SW 1271 (cell line): ENCODE measurements at places on chromosomes 1 and 21.
A peak's percentile ranks its signal among the peaks of the same experiment; 100 is the strongest.

DNA sequence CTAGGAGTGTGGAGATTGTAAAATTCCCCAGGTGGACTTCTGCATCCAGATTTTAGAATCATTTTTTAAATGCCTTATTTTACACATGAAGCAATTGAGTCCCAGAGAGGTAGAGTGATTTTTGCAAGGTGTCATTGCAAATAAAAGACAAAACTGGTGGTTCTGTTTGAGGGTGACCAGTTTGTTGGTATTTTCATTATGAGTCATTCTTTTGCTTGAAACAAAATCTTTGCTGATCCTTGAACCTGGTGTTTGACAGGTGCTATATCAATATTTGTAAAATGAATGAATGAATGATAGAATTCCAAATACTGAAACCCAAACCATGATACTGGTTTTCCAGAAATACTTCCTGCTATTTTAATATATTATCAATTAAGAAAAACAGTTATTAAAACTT is 44.1 kb downstream of the TTC3 start:
- DNase-seq, result no peak

DNA sequence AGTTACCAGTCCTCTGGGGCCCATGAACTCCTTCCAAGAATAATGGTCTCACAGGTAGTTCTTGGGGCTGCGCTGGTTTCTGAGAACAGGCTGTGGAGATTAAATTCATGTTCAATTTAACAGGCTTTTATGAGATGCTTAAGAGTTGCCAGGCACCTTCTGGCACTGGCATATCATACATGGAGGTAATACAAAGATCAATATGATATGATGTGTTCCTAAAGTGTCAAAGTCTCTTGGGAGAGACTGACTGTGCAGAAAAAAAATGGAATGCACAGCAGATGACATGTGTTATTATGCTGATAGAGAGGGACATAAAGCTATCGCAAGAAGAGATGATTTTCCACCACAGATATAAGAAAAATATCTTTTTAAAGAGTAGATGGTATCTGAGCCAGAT is 6.8 kb downstream of the CYP2J2 start:
- DNase-seq, result no peak

DNA sequence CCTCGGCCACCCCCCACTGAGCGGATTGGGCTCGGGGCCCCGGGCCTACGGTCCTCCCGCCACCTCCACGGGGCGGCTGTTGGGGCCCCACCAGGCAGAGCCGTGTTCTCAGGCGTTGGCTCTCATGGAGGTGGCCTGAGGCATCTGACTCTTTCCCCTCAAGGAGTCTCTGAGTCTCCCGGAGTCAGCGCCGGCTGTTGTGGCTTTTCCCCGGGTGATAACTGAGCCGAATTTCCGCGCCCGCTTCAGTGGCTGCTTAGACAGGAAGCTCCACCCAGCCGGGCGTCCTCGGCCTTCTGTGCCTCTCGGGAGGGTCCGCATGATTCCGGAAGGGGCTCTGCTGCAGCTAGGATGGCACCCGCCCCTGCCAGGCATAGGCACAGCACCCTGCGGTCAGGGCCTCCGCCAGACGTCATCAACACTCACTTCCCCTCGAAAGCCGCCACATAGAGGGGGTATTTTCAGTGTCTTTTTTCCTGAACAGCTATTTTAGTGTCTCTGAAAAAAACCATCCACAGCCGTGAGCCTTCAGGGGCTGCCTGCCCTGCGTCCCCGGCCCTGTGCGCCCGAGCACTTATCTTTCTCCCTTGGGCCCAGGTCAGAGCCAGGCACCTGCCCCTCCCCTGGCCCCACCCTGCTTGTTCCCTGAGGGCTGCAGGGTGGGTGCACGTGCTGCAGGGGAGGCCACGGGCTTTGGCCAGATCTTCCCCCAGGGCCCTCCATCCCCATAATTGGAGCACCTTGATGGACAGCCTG is 72.9 kb downstream of the SKI start:
- DNase-seq, result no peak

GRCh38 chr21:31416465-31416864 is 72.4 kb upstream of the TIAM1 start:
- DNase-seq, result no peak

GRCh38 chr21:42567861-42568260 is 54.2 kb downstream of the SLC37A1 start:
- no peak for DNase-seq

GRCh38 chr1:208158640-208159554 is 85.3 kb downstream of the PLXNA2 start:
- DNase-seq, result no peak

DNA sequence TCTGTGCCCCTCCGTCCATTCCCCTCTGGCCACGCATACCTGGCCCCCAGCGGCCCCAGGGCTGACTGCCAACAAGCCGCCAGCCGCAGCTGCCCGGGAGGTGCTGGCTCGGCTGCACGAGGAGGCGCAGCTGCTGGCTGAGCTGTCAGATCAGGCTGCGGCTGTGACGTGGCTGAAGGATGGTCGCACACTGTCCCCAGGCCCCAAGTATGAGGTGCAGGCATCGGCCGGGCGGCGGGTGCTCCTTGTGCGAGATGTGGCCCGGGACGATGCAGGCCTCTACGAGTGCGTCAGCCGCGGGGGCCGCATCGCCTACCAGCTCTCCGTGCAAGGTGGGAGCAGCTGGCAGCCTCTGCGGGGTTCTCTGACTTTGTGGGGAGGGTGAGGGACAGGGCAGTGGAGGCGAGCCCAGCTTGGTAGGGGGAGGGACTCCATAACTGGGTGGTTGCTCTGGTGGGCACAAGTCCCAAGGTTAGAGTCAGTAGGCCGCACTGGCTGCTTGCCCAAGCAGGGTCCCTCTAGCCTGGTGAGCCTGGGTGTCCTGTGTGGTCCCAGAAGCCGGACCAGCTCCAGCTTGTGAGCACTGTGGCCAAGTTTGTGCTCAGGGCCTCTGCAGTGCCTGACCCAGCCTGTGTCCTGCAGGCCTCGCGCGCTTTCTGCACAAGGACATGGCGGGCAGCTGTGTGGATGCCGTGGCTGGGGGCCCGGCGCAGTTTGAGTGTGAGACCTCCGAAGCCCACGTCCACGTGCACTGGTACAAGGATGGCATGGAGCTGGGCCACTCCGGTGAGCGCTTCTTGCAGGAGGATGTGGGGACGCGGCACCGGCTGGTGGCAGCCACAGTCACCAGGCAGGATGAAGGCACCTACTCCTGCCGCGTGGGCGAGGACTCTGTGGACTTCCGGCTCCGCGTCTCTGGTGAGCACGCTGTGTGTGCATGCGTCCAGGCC is 8.8 kb downstream of the OBSCN start:
- no peak for DNase-seq

- DNase-seq, result no peak
Observed at GRCh38 chr1:169594391-169594790, 8.1 kb upstream of the F5 start.

DNA sequence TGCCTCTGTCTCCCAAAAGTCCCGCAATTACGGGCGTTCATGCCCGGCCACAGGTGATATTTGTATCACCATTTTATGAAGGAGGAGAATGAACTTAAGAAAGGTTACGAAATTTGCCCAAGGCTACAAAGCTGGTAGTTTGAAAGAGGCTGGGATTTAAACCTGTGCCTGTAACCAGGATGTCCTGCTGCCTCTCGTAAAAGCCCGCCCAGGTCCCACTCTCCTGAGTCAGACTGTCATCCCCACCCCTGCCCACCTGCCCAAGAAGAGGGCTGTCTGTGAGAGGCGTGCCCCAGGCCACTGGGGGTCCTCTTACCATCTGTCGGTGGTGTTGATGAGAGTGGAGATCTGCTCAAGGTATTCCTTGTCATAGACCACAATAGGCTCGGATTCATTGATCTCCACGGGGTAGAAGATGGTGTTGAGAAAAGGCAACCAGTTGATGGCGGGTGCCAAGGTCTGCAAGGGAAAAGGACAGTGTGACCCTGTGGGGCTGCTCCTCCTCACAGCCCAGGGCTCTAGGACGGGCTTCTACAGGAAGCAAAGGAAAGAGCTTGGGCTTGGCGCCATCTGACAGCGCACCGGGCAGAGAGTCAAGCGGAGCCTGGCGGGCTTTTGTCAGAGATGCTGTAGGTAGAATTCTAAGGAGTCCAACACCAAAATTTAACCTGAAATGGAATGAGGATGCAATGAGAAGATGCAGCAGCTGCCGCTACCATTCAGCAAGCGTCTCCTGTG is 43.2 kb downstream of the ECE1 start:
- DNase-seq, result no peak

- DNase-seq, result no peak
Observed at GRCh38 chr1:150144606-150145005, 5.1 kb upstream of the PLEKHO1 start.

DNA sequence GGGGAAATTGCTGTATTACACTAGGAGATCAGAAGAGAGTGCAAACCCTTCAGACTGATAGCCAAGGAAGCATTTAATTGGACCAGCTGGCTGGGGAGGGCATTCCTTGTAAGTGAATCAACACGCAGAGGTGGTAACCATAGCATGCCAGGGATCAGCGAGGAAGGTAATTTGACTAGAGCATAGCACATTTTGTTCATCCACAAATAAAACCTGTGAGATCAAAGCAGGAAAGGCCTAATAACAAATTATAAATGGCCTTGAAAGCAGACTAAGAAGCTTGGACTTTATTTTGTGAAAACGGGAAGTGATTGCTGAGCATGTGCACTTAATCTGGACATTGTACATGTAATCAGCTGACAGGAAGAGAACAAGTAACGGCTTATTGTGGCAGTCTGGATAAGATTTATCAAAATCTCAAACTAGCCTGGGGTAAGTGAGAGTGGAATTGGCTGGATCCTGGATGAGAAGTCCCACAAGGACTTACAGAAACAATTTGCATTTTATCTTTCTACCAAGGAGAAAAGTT is 11.7 kb upstream of the CD55 start:
- DNase-seq, result peak; percentile 87

DNA sequence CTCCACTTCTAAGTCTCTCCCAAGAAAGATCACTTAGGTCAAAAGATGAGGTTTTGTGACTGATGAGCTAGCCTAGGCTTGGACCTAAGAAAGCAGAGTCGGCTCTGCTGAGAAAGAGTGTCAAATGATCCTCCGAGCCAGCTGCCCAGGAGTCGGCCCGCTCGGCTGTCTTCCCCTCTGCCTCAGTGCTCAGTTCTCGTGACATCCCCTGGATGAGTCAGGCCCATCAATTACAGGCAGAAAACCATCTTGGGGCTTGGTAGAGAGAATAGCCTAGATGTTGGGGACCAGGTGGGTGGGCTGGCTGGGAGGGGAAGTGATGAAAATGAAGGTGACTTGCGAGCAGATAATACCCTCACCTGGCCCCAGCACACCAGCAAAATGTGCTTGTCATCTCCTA is 60.5 kb downstream of the SLC66A1 start:
- DNase-seq, result no peak

DNA sequence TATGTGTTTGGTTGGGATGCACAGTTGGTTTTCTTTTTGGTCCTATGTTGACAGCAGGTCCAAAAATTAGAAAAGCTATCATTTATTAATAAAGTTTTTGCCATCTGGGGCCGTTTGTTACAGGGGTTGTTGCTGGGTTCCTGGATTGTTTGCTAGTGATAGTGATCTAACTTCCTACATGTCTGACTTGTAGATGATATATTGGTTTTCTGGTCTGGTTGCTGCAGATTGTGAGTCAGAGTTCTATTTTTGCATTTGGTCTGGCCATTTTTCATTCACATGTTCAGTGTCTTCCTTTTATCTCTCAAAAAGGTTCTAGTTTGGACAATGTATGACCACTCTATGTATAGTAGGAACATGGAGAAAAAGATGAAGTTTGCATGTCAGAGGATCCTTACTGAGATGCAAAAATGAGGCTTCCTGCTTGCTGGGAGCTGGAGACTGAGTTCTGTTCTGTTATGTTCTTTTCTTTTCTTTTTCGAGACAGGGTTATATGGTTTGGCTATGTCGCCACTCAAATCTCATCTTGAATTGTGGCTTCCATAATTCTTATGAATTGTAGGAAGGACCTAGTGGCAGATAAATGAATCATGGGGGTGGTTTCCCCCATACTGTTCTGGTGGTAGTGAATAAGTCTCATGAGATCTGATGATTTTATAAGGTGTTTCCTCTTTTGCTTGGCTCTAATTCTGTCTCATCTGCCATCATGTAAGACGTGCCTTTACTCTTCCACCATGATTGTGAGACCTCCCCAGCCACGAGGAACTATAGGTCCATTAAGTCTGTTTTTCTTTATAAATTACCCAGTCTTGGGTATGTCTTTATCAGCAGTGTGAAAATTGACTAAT is 4.2 kb upstream of the NVL start:
- DNase-seq, result no peak

DNA sequence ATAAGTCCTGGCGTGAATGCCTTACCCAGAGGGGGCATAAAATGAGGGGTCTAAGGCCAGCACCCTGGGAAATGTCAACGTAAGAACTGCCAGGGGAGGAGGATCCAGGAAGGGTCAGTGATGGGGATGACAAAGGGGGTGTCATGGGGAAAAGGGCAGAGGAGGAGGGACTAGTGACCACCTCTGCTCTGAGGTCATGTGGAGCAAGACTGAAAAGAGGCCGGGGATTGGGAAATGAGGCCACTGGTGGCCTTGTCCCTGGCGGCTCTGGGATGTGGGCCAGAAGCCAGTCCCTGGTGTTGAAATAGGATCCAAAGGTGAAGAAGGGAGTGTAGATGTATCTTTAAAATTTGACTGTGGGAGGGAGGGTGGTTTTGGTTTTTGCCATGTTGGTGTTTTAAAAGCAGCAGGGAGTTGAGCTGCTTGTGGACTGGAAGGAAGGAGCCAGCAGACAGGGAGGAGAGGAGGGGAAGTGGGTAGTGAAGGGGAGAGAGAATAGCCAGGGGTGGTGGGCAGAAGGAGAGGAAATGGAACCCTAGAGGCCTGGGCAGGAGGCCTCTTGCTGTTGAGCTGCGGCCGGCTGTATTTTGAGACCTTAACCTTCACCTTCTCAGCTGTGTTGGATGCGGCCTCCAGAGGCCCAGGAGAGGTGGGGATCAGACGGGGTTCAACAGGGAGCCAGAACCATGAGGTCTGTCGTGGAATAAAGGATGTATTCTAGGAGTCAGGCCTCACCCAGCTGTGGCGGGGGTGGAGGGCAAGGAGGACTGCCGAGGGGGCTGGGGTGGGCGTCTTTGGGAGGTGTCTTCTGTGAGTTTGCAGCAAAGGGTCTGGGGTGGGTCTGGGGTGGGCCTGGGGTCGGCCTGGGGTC is 92.5 kb downstream of the DHRS3 start:
- DNase-seq, result no peak

DNA sequence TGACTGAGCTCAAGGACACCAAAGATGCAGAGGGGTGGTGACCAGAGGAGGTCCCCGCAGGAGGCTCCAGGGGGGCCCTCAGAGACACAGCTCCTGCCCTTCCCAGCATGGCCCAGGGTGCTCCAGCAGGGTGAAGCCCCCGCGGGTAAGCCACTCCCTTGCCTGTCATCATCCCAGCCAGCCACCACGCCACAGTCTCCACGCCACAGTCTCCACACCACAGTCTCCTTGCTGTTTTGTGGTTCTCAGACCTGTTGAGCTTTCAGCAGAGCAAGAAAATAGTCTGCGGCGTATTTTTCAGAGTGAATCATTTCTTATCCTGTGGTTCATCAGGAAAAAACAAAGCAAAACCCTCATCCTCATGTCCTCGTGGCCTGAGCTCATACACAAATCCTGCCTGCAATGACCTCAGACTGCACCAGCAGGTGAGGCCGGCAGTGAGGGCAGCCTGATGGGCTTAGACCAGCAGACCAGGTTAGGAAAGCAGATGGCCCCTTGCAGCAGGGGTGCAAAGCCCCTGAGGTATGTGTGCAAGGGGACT is 25.7 kb upstream of the ABCG1 start:
- no peak for DNase-seq
